ENCODE measurements at places on chromosomes 7 and 10.

DNA sequence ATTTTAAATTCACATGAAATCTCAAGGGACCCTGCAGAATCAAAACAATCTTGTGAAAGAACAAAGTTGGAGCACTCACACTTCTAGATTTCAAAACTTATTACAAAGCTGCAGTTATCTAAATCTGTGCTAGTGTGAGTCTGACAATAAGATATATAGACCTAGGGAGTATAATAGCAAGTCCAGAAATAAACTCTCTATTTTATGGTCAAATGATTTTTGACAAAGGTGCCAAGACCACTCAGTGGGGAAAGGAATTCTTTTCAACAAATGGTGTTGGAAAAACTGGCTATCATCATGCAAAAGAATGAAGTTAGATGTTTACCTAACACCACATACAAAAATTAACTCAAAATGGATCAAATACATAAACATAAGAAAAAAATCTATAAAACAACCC lies 68.2 kb downstream of the TFEC start:
- DNase-seq = no peak

- DNase-seq = no peak
Measured at GRCh38 chr10:123361832-123362231, 207.6 kb downstream of the BUB3 start.

GRCh38 chr10:129838794-129839193 lies 125.3 kb downstream of the EBF3 start:
- no peak for DNase-seq

GRCh38 chr7:27677912-27678612 lies 15.4 kb upstream of the HIBADH start:
- DNase-seq = no peak

GRCh38 chr7:134290286-134290685 lies 26.4 kb downstream of the SLC35B4 start:
- no peak for DNase-seq

DNA sequence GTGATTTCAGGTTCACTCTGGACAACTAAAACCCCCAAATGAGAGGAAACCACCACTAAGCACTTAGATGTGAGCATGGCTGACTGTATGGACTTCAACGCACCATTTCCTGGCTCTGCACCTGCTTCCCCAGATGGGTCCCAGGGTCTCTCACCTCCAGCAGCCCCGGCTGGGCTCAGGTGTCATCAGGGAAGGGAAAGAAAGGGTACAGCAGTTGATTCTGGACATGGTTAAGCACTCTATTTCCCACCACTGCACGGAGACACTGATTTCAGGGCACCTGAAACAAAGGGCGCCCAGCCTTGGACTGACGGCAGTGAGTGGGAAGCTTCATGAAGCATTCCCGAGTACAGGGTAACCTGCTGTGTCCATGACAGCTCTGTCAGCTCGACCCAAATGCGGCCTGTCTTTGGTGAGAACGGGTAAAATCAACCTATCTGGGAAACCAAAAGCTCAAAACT lies 19.0 kb downstream of the FAM53B start:
- DNase-seq = no peak

GRCh38 chr7:110600956-110601355 lies 490.0 kb upstream of the LRRN3 start:
- no peak for DNase-seq

DNA sequence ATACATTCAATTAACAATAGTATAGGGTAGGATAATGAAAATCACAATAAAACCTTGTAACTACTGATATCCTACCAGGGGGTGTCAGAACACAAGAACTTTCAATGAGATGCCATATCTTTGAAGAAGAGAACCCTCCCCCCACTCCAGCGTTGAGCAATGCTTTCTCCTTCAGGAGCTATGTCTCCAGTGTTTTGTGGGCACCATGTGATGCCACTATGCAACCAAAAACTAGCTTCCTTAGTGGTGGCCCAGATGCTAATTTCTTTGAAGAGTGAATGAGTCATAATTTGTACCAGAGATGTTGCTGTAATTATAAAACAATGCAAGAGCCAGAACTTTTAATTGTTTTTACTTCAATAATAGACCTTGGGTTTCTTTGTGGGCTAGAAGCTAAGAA lies 76.0 kb upstream of the ADO start:
- no peak for DNase-seq

DNA sequence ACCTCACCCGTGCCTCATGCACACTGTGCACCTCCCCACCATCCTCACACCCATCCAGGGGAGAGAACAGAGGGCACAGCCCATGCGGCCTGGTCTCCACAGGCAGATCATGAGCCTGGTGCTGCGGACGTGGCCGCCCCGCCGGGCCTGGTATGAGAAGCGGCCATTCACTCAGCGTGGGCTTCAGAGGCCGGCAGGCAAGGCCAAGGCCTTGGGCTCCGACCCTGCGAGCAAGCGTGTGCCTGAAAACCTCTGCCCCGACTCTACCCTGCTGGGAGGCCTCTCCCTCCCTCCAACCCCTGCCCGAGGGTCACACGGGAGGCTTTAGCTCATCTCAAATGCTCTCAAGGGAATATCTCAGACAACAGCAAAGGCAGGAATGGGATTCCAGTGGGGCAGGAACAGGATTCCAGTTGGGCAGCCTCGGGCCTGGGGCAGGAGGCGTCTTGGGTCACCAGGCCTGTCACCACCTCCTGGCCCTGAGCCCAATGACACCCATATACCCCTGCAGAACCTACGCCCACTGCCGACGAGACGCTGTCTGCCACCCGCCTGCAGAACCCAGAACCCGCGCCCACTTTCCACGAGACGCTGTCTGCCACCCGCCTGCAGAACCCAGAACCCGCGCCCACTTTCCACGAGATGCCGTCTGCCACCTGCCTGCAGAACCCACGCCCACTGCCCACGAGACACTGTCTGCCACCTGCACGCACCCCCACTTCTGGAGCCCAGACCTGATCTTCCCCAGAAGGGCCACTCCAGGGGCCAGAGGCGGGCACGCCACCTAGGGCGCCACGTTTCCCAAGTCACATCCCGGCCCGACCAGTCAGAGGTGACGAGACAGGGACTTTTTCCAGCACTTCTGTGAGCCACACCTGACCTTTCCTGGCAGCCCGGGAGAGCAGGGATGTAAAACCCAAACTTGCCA lies 38.9 kb downstream of the ADAP1 start:
- DNase-seq = no peak

DNA sequence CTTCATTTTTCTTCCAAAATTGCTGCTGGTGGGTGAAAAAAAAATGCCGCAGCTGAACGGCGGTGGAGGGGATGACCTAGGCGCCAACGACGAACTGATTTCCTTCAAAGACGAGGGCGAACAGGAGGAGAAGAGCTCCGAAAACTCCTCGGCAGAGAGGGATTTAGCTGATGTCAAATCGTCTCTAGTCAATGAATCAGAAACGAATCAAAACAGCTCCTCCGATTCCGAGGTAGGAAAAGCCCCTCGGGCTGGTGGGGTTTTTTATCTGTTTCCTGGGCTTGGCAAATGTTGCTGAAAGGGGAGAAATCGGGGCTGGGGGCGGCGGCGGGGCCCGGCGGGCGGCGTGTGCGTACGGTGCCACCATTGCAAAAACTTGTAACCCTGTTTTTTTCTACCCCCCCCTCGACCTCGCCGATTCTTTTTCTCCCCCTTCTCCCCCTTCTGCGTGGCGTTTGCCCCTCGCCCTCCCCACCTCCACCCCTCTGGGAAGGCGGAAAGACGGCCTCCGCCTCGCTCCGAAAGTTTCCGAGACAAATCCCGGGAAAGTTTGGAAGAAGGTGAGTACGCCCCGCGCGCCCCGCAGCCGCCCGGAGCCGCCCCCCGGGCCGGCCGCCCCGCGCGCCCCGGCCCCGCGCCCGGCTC lies 789 bp downstream of the TCF7L2 start:
- DNase-seq = no peak

GRCh38 chr7:87874066-87874465 lies 2.1 kb downstream of the SLC25A40 start:
- DNase-seq = no peak

GRCh38 chr10:24404567-24404966 lies 195.6 kb downstream of the KIAA1217 start:
- no peak for DNase-seq

GRCh38 chr7:148834605-148835004 lies 49.5 kb downstream of the EZH2 start:
- no peak for DNase-seq

- peak; percentile 61 for DNase-seq
Measured at GRCh38 chr7:149147072-149147751, at the start of gene ZNF398. Gene ZNF398, plus strand, starts transcription at chr7:149147453. Its CDS starts 290 bp downstream, at chr7:149147743.

GRCh38 chr7:116492654-116493109 lies 6.9 kb upstream of the CAV2 start:
- DNase-seq = no peak

DNA sequence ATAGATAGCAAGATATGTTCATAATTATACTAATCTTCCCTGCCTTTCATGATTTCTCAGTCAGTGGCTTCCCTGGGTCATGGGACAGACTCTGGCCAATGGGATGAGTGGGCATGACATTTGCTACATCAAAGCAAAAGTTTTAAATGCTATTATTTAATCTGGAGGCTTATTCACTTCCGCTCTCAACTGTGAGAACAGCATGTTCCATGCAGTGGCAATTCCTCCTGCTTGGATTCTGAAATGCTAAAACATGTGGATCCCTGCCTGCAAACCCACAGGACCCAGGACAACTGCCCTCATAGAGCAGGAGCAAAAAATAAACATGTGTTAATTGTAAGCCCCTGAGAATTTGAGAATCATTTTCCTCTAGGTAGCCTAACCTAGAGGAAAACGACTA lies 1412.4 kb upstream of the CELF2 start:
- no peak for DNase-seq

DNA sequence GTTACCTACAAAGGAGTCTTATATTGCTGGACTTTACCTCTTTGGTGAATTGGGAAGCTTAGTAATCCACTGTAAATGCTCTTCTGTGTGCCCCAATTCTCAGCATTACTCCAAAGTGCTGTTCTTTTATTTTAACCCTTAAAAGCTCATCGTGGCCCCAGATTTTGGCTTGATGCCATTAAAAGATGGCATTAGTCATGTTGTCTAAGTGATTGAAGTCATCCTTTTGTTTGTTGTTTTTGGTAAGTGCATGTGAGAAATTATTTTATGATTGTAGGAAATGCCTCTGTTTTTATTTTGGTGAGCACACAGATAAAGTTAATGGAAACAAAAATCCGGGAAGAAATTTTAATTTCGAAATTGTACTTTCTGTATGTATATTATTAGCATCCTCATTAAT lies 82.5 kb upstream of the GATA3 start:
- DNase-seq = no peak

- no peak for DNase-seq
Measured at GRCh38 chr10:79944428-79945395, 4.2 kb downstream of the SFTPD start.

GRCh38 chr10:81847675-81848074 lies 27.3 kb upstream of the NRG3 start:
- DNase-seq = no peak

Data from stimulated activated CD8-positive, alpha-beta memory T cell treated with anti-CD3 and anti-CD28 coated beads, Interleukin-2, amount 100 ng/mL, for 1 hour (primary cell).